ENCODE measurements at places on chromosomes 11 and 22.

- no peak for DNase-seq
These were observed 58.2 kb downstream of the PRCP start for GRCh38 chr11:82842019-82842418.

DNA sequence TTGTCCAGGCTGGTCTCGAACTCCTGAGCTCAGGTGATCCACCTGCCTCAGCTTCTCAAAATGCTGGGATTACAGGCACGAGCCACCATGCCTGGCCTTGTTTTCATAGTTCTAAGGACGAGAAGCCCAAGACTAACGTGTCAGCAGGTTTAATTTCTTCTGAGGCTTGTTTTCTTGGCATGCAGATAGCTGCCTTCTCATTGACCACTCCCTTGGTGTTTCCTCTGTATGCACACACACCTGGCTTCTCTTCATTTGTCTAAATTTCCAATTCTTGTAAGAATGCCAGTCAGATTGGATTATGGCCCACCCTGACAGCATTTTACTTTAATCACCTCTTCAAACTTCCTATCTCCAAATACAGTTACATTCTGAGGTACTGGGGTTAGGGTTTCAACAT is 72.5 kb upstream of the CTSC start:
- no peak for DNase-seq

DNA sequence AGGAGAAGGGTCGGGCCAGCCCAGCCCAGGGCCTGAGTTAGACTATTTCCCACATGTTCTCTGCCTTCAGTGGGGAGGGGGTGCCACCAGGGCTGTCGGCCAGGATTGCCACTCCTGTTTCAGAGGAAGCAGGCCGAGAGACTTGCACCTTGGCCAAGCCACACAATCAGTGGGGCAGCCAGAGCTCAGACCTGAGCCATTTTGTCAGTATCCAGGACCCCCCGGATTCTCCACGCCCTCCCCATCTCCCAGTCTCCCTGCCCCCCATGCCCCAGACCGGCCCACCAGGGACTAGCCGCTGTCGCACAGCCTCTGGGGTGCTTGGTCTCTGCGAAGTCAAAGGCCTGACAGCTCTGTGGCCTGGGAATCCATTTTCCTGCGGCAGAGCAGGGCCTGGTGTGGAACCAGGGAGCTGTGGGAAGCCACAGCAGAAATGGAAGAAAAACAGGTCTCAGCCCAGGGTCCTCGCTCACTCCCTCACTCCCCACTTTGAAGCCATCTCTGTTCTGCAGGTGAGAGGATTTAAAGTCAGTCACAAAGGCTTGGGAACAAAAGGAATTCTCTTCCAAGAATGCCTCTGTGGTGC is 25.5 kb upstream of the MGAT3 start:
- DNase-seq = no peak

DNA sequence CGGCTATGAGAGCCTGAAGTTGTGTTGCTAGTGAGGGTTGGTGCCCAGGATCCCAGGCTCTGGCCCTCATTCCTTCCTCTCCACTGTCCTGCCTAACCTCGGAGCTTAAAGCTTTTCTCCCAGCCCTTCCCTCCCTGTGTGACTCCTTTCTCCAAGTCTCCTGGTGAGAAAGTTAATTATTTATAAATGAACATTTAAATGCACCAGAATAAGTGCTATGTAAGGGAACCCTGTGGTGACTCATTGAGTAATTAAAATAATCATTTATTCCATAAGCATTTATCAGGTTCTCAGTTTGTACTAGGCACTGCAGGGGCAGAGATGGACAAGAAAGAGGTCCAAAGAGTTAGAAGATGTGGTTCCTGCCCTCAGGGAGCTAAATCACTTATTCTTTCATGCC is 89.1 kb upstream of the ISX start:
- no peak for DNase-seq

- DNase-seq = no peak
These were observed 10.9 kb downstream of the SRPRA start for GRCh38 chr11:126257764-126258163.

- no peak for DNase-seq
These were observed 50.7 kb downstream of the NAV2 start for GRCh38 chr11:19763330-19763729.

GRCh38 chr11:73206801-73207200 is 11.3 kb upstream of the P2RY2 start:
- no peak for DNase-seq

DNA sequence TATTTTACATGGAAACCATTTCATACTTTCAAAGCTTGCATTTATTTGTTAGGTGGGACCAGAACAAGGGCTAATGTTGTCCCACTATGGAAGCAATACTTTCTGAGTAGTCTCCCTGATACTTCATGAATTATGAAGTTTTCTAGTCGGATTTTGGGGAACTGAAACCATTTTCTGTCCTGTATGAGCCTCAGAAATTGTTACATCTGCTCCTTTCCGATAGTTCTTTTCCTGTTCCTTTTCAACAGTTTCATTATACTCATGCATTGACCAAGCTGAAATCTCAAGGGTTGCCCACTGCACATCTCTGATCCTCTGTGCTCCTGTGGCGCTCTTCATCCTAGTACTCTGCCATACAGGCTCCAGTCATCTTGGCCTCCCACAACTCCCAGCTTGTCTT is 31.5 kb upstream of the GLYATL1 start:
- DNase-seq = no peak

- DNase-seq = no peak
These were observed 4.8 kb upstream of the CKAP5 start for GRCh38 chr11:46850829-46851380.

- no peak for DNase-seq
These were observed 155.7 kb downstream of the AASDHPPT start for GRCh38 chr11:106233191-106233590.

DNA sequence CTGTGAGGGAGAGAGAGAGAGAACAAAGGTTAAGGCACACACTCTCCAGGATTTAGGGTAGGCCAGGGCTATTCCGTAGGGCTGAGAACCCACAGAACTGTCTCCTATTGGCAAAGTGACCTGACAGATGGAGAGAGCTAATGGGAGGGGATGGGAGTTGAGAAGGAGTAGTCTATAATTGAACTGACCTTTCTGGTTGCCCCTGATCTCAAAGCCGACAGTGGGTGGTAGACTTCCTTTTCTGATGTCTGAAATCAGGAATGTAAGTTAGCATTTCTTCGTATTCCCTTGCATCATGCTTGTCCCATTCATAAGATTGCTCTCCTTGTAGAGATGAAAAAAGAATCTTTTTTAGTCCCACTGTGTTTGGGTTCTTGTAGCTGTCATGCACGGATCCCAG is 210.1 kb downstream of the NTM start:
- no peak for DNase-seq

- DNase-seq = no peak
These were observed 3.4 kb downstream of the SIK2 start for GRCh38 chr11:111605681-111606080.

- DNase-seq = peak; percentile 40
These were observed 228.2 kb upstream of the ZC3H12C start for GRCh38 chr11:109864834-109865547.

- DNase-seq = no peak
These were observed 1.9 kb upstream of the LTBP3 start for GRCh38 chr11:65559951-65560537.

GRCh38 chr11:95592471-95592870 is 197.1 kb downstream of the FAM76B start:
- no peak for DNase-seq

GRCh38 chr11:128897826-128898225 is 6.7 kb downstream of the KCNJ5 start:
- DNase-seq = no peak

- no peak for DNase-seq
These were observed 62.8 kb downstream of the AMOTL1 start for GRCh38 chr11:94830722-94831510.

GRCh38 chr11:27209562-27210005 is 153.4 kb downstream of the CCDC34 start:
- peak; percentile 53 for DNase-seq

Data from GM12865 (cell line).